ENCODE measurements at places on chromosomes 13 and 19.

GRCh38 chr19:40521276-40521675, 54.5 kb downstream of the SPTBN4 start:
- no peak for DNase-seq

DNA sequence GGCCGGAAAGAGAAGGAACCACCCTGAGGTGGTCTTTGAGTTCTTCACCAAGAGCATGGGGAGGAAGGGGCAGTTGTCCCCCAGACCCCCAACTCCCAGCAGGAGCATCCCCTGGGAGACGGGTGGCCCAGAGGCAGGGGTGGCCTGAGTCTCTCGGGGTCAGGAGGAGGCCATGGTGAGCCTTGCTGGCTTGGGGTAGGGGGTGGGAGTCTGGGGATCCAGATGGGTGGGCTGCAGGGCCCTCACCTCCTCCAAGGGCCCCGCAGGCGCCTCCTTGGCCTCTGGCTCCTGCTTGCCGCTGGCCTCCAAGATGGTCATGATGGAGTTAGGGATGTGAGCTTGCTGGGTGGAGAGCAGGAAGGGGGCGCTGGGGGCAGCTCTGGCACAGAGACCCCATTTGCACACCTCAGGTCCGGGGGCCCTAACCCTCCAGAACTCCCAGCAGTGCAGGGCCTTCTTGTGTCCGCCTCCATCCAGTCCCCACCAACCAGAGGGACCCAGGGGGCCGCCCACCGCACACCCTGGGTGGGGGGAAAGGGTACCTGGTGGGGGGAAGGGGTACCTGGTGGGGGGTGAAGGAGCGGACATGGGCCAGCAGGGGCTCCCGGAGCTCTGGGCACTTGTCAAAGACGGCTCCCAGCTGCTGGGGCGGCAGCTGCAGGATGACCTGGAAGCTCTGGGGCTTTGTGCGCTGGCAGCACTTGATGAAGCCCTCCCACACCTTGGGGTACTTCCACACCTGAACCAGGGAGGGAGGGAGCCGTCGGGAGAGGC, 1.3 kb upstream of the RSPH6A start:
- DNase-seq = no peak

GRCh38 chr19:679418-680286, 3.5 kb downstream of the FSTL3 start:
- DNase-seq = peak; percentile 39

GRCh38 chr19:46967578-46968032, 52.0 kb upstream of the NPAS1 start:
- no peak for DNase-seq

DNA sequence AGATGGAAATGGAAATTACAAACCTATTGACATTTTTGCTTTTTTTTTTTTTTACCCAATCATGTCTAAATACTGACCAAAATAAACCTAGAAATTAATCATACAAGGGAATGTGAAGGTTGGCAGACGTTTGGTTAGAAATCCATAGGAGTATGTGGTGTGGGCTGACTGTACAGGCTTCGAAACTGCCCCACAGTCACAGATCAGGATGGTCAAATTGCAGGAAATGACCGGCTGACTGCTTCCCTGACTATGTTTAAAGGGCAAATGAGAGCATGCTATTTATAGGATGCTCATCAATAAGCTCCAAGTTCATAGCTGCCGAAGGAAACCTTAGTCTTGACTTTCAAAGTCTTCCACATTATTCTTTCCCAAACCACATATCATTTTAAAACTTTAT, 118.4 kb downstream of the COG6 start:
- no peak for DNase-seq

DNA sequence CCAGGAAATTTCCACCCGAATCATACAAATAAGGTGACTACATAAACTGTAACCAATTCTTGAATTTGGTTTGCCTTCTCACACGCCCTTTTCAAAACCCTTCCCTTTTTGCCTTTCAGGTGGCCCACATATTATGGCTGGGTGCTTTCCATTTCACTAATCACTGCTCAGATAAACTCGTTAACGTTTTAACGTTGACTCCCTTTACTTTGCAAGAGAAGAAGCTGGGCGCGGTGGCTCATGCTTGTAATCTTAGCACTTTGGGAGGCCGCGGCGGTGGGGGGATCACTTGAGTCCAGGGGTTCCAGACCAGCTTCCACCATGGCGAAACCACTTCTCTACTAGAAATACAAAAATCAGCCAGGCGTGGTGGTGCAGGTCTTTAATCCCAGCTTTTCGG, 19.8 kb upstream of the ZNF91 start:
- no peak for DNase-seq

DNA sequence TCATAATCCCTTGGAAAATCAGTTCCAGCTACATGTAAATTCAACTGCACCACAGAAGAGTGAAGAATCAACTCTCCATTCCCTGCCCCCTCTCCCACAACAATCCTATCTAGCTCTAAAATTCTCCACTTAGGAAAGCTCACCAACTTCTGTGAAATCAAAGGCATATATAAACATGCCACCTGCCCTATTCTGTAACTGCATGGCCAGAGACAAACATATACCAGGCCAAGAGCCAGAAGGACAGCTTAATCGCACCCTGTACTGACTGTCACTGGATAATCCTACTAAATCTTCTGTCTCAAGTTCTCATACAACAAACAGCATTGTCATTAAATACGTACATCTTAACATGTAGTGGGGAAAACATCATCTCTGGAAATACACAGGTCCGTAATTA, 58.2 kb upstream of the EEF1AKMT1 start:
- no peak for DNase-seq

DNA sequence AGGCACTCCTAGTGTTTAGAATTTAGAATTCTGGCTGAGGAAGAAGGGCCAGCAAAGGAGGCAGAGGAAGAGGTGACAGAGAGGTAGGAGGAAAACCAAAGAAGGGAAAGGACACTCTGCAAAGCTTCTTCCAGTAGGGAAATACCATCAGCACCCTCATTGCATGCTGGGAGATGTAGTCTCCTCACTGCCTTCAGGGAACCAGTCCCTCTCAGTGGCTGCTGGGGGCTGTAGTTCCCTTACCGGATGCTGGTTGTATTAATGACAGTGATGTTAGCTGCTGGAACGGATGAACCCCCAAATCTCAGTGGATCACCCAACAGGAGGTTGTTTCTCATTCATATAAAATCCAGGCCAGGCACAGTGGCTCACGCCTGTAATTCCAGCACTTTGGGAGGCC, 10.1 kb downstream of the GRIN2D start:
- no peak for DNase-seq

DNA sequence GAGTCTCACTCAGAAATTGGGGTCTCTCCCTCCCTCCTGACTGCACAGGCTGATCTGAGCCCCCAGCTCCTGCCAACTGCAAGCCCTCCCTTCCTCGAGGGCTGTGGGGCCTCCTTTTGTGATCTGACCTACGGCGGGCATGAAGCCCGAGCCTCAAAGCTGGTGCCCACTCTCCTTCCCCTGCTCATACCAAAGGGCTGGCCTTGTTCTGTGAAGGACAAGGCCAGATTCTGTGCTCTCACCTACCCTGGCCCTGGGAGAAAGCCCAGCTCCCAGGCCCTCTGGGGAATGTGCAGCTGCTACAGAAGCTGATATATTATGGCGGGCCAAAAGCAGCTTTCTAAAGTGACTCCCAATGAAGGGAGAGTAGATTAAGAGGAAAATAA, 9.0 kb upstream of the ECH1 start:
- DNase-seq = no peak

GRCh38 chr19:56504581-56504980, 3.1 kb upstream of the ZNF471 start:
- no peak for DNase-seq
